ENCODE measurements at places on chromosomes 16 and 17. TPM values are rescaled to one million over a fixed set of nuclear protein-coding genes. Genes with fewer than 3 reads are reported as not detected.

GRCh38 chr17:59149051-59149450 is 5.9 kb downstream of the SKA2 start:
- H3K36me3 ChIP-seq, result no peaks in the 10 kb centered on the region
- H3K27me3 ChIP-seq, result no peaks in the 10 kb centered on the region
- no peak overlapping the region for H3K4me3 ChIP-seq
- peaks cover 38% of the 10 kb centered on the region for H3K4me1 ChIP-seq
- no peak overlapping the region for H3K27ac ChIP-seq
- no peak for DNase-seq

DNA sequence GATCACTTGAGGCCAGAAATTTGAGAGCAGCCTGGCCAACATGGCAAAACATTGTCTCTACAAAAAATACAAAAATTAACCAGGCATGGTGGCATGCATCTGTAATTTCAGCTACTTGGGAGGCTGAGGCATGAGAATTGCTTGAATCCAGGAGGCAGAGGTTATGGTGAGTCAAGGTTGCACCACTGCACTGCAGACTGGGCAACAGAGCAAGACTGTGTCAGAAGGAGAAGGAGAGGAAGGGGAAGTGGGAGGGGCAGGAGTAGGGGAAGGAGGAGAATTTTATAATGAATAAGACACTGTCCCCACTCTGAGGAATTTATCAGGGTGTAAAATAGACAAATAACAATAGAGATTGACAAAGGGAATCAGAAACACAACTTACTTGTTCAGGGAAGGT is 440.6 kb upstream of the DYNLRB2 start:
- no peak overlapping the region for H3K4me3 ChIP-seq
- no peaks in the 10 kb centered on the region for H3K4me1 ChIP-seq
- no peaks in the 10 kb centered on the region for H3K27me3 ChIP-seq
- no peak overlapping the region for H3K27ac ChIP-seq

DNA sequence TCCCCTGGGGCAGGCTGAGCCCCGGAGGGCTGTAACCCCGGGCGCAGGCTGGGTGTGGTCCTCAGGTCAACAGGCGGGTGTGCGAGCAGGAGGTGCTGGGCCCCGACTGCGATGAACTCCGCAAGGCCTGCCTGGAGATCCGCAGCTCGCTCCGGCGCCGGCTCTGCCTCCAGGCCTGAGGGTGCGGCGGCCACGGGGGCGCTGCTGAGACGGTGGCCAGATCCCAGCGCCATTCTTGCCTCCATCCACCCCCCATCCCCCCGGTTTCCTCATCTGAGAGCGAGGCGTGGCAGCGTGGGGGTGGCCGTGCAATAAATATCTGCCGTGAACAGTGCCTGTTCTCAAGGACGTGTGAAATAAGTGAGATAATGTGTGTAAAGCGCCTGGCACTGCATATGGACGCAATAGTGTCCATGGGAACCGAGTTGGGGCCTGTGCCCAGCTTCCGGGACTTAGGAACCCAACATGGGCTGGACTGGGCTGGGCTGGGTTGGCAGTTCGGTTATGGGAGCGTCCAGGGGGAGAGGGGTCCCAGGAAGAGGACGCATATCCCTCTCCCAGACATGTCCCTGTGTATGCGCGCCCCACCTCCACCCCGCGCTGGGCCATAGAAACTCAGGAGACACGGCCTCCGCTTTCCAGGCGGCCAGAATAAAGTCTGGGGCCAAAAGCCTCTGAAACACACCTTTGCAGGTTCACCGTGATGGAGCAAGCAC is 15.0 kb downstream of the ZNF213 start:
- H3K36me3 ChIP-seq, result no peaks in the 10 kb centered on the region
- peak overlapping the region; percentile 74 for H3K4me3 ChIP-seq
- DNase-seq, result peak; percentile 90
- H3K27ac ChIP-seq, result peak overlapping the region; percentile 85

- no peaks in the 10 kb centered on the region for H3K27me3 ChIP-seq
- H3K4me1 ChIP-seq, result no peaks in the 10 kb centered on the region
- no peak overlapping the region for H3K4me3 ChIP-seq
- no peak overlapping the region for H3K27ac ChIP-seq
Observed at GRCh38 chr16:71524566-71525553, 1.4 kb upstream of the CHST4 start.

DNA sequence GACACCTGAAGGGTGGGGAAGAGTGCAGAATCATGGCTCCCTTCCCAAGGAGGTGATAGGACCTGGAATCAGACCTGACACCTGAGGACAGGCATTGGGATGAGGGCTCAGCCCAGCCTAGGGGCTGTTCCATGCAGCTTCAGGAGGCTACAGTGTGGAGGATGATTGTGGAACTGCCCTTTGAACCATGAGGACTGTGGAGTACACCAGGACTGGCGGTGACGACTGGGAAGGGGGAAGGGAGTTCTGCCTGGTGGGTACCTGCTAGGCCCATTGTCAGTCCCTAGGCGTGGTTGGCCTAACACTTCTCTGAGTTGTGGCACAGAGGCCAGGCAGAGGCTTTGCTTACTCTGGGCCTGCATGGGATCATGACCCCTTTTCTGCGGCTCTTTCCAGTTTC is 76.1 kb downstream of the MPRIP start:
- no peaks in the 10 kb centered on the region for H3K36me3 ChIP-seq
- DNase-seq, result no peak
- no peaks in the 10 kb centered on the region for H3K27me3 ChIP-seq
- no peak overlapping the region for H3K4me3 ChIP-seq
- H3K4me1 ChIP-seq, result peaks cover 94% of the 10 kb centered on the region

DNA sequence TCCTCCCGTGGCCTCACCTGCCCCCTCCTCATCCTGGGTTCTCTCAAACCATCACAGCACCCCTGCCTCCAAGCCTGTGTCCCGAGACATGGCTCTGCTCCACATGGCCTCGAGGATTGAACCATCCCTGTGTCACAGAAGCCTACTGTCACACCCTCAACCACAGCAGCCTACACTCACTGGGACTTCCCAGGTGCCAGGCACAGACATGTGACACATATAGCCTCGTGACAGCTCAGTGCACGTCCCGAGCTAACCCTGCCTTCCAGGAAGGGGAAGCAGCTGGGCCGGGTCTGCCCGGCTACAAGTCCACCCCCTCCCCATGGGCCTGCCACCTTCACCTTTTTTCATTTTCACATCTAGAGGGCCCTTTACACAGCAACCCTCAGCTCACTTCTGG is 238.3 kb downstream of the CPPED1 start:
- no peak overlapping the region for H3K27ac ChIP-seq
- DNase-seq, result no peak
- H3K4me1 ChIP-seq, result no peaks in the 10 kb centered on the region
- no peaks in the 10 kb centered on the region for H3K27me3 ChIP-seq

Gene PERCC1
- total RNA-seq, result not detected

Gene CES3
- 0.32 TPM for total RNA-seq

- H3K4me3 ChIP-seq, result no peak overlapping the region
- H3K4me1 ChIP-seq, result peaks cover 21% of the 10 kb centered on the region
- no peaks in the 10 kb centered on the region for H3K36me3 ChIP-seq
- no peak for DNase-seq
Observed at GRCh38 chr17:65184235-65184959, 47.2 kb downstream of the RGS9 start.

DNA sequence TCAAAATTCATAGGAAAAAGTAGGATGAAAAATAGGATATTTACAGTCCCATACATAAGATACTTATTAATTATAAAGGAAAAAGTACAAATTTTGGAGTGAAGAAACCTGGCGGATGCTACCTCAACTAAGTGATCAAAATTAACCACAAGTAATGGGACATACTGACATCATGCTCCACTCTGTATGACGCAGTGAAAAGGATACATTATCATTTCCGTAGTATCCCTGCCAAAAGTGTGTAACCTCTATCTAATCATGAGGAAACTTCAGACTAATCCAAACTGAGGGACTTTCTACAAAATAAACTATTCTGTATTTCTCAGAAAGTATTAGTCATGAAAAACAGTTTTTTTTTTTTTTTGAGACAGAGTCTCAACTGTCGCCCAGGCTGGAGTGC is 60.5 kb downstream of the TRIM37 start:
- H3K4me1 ChIP-seq, result no peaks in the 10 kb centered on the region
- no peak overlapping the region for H3K4me3 ChIP-seq
- no peaks in the 10 kb centered on the region for H3K27me3 ChIP-seq
- H3K36me3 ChIP-seq, result peaks cover 100% of the 10 kb centered on the region
- no peak for DNase-seq

DNA sequence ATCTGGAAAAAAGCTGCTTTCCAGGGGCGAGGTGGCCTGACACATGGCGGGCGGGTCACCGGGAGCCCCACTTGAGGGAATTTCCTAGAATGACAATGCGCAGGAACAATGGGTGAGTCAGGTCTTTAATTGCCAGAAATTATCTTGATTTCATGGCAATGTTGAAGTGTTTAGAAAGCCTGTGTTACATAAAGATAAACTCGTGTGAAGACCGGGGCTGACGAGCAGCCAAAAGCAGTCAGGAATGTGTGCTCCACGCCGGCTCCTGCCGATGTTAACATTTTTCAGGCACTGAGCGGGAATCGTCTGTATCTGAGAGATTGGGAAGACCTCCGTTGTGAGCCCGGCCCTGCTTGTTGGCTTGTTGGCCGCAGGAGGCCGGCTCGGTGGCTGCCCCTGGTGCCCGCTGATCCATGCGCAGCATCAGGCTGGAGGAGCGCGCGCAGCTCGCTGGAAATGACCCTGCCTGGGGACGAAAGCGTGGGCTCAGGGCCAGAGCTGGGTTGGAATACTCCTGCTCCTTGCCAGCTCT is 353.1 kb downstream of the FOXL1 start:
- H3K36me3 ChIP-seq, result no peaks in the 10 kb centered on the region
- H3K4me1 ChIP-seq, result no peaks in the 10 kb centered on the region
- no peak overlapping the region for H3K4me3 ChIP-seq
- peak; percentile 79 for DNase-seq

- H3K4me1 ChIP-seq, result no peaks in the 10 kb centered on the region
- no peak overlapping the region for H3K27ac ChIP-seq
- H3K4me3 ChIP-seq, result no peak overlapping the region
- no peak for DNase-seq
- H3K27me3 ChIP-seq, result no peaks in the 10 kb centered on the region
- no peaks in the 10 kb centered on the region for H3K36me3 ChIP-seq
Observed at GRCh38 chr17:41199421-41200078, 9.9 kb downstream of the KRTAP9-1 start.

GRCh38 chr16:81581107-81581506 is 136.5 kb downstream of the CMIP start:
- no peak for DNase-seq
- H3K4me1 ChIP-seq, result no peaks in the 10 kb centered on the region
- no peak overlapping the region for H3K4me3 ChIP-seq
- no peak overlapping the region for H3K27ac ChIP-seq
- H3K27me3 ChIP-seq, result no peaks in the 10 kb centered on the region
- peaks cover 25% of the 10 kb centered on the region for H3K36me3 ChIP-seq

Gene MYH3
- total RNA-seq, result 3.1 TPM

- H3K36me3 ChIP-seq, result no peaks in the 10 kb centered on the region
- no peak for DNase-seq
- H3K27me3 ChIP-seq, result no peaks in the 10 kb centered on the region
- H3K4me1 ChIP-seq, result no peaks in the 10 kb centered on the region
- no peak overlapping the region for H3K4me3 ChIP-seq
Observed at GRCh38 chr17:80807882-80808281, 183.8 kb upstream of the CHMP6 start.

DNA sequence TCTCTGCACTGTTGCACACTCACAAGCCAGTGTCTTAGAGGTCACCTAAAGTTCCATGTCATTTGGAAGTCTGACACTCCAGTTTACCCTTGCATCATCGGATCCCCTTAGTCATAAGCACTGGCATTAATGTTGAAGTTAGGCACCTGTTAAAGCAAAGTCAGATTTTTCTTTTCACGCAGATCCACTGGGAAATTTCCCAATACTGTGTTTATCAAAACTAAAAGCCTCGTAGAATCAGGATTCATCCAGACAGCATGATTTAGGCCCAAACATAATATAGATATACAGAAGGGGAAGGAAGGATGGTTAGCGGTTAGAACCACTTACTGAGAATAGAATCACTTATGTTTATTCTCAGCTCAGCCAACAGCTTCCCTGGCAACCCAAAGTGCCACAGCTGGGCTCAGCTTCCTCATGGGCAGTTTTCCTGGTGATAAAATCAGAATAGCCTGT is 30.1 kb upstream of the HAPSTR1 start:
- no peaks in the 10 kb centered on the region for H3K27me3 ChIP-seq
- no peaks in the 10 kb centered on the region for H3K4me1 ChIP-seq
- no peak overlapping the region for H3K27ac ChIP-seq
- no peak overlapping the region for H3K4me3 ChIP-seq

- H3K36me3 ChIP-seq, result no peaks in the 10 kb centered on the region
- H3K27me3 ChIP-seq, result no peaks in the 10 kb centered on the region
- H3K27ac ChIP-seq, result no peak overlapping the region
- no peak overlapping the region for H3K4me3 ChIP-seq
- DNase-seq, result no peak
Observed at GRCh38 chr16:57643147-57643874, 14.9 kb downstream of the ADGRG1 start.

- no peaks in the 10 kb centered on the region for H3K27me3 ChIP-seq
- no peak overlapping the region for H3K4me3 ChIP-seq
- H3K27ac ChIP-seq, result no peak overlapping the region
- H3K36me3 ChIP-seq, result no peaks in the 10 kb centered on the region
- H3K4me1 ChIP-seq, result no peaks in the 10 kb centered on the region
- no peak for DNase-seq
Observed at GRCh38 chr16:52783616-52784015, 236.7 kb upstream of the TOX3 start.

DNA sequence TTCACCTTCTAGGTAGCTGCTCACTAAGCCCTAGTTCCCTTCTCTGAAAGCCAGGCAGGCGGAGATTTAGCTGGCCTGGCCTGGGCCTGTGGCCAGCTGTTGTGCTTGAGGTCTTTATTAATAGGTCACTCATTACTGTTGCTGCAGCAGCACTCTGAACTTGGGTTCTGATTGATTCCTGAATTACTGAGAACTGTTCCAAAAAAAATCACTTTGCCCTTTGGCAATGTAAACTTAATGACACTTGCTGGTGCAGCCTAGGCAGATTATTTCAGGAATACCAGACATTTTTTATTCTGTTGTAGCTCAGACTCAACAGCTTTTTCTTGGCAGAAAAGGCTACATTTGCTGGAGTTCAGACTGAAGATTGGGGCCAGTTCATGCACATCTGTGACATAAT is 2.7 kb downstream of the TOM1L1 start:
- no peak overlapping the region for H3K27ac ChIP-seq
- no peak for DNase-seq
- no peaks in the 10 kb centered on the region for H3K36me3 ChIP-seq
- no peak overlapping the region for H3K4me3 ChIP-seq
- H3K4me1 ChIP-seq, result peaks cover 10% of the 10 kb centered on the region

Gene CLDN7
- total RNA-seq, result 1.4 TPM

DNA sequence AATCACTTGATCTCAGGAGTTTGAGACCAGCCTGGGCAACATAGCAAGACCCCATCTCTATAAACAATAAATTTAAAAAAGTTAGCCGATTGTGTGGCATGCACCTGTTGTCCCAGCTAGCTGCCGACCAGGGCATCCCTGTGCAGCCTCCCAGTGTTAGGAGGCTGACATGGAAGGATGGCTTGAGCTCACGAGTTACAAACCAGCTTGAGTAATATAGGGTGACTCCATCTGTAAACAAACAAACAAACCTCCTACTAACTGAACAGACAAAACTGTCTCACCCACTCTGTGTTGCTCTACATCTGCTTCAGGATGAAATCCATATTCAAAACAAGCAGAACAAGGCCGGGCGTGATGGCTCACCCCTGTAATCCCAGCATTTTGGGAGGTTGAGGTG is 6.9 kb upstream of the PRSS27 start:
- no peaks in the 10 kb centered on the region for H3K36me3 ChIP-seq
- no peak overlapping the region for H3K4me3 ChIP-seq
- H3K4me1 ChIP-seq, result peaks cover 2% of the 10 kb centered on the region
- no peak overlapping the region for H3K27ac ChIP-seq
- peaks cover 5% of the 10 kb centered on the region for H3K27me3 ChIP-seq

Measured in spleen (tissue), 13 donors.